ENCODE measurements at places on chromosomes 7 and 10.

DNA sequence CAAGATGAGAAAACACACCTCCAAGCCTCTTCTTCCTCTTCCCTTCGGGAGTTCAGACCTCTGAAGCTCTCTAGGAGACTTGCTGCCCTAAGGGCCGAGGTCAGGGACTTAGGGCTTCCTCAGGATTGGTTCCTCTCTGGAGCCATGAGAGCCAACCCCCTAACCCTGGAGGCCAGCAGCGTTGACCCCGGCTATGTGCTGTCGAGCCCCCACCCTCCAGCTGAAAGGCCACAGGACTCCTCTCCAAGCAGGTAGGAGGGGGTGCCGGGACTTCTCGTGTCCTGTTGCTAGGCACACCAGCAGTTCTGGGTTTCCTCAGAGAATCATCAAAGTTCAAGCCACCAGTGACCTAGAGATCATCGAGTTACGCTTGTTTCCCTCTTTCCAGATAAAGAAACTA is 87.4 kb downstream of the ARHGAP22 start:
- DNase-seq, result no peak

- DNase-seq, result no peak
Measured at GRCh38 chr10:60806921-60807320, 28.6 kb downstream of the CDK1 start.

- DNase-seq, result peak; percentile 20
Measured at GRCh38 chr7:138125598-138126111, 49.4 kb downstream of the AKR1D1 start.

GRCh38 chr10:122707535-122707934 is 7.9 kb upstream of the C10orf120 start:
- DNase-seq, result no peak

DNA sequence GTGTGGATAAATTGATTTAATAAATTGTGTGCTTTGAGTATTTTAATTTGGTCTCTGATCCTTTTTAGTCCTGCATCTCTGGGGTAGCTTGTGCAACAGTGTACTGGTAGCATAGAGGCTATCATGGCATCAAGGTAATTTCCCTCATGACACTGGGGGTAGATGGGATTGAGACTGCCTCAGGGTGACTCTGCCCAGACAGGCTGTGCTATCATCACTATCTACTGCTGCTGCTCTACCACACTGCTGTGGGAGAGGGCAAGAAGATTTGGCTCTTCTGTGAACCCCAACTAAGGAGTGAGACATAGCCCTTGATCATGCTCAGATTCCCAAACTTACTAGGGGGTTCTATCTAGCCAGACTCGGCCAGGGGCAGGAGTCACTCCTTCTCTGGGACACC is 43.6 kb upstream of the JAZF1 start:
- DNase-seq, result no peak

GRCh38 chr7:26237035-26237807 is 35.7 kb downstream of the CBX3 start:
- DNase-seq, result no peak

DNA sequence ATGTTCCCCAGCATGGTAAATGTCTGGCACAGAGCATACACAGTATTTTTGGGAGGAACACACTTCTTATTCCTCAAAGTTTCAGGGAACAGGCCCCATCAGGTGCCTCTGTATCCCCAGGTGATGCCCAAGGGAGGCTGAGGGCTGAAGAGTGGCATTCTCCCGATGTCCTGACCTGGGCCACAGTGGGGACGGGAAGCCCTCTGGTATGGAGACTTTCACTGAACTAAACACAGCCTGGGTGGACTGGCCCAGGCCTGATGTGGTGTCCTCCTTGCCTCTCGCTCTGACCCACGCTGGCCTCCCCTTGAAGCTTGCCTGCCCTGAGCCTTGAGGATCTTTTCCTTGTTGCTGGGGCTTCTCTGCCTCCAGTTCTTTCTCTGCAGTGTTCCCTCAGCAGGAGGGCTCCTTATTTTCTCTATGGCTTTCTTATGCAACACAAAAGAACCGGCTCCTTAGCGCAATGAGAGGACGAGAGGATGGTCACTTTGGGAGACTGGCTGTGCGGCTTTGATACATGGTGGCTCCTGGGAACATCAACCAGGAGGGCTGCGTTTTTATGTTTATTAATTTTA is 157.5 kb upstream of the TNS3 start:
- no peak for DNase-seq

GRCh38 chr7:7351832-7352231 is 169.5 kb downstream of the C1GALT1 start:
- DNase-seq, result no peak

DNA sequence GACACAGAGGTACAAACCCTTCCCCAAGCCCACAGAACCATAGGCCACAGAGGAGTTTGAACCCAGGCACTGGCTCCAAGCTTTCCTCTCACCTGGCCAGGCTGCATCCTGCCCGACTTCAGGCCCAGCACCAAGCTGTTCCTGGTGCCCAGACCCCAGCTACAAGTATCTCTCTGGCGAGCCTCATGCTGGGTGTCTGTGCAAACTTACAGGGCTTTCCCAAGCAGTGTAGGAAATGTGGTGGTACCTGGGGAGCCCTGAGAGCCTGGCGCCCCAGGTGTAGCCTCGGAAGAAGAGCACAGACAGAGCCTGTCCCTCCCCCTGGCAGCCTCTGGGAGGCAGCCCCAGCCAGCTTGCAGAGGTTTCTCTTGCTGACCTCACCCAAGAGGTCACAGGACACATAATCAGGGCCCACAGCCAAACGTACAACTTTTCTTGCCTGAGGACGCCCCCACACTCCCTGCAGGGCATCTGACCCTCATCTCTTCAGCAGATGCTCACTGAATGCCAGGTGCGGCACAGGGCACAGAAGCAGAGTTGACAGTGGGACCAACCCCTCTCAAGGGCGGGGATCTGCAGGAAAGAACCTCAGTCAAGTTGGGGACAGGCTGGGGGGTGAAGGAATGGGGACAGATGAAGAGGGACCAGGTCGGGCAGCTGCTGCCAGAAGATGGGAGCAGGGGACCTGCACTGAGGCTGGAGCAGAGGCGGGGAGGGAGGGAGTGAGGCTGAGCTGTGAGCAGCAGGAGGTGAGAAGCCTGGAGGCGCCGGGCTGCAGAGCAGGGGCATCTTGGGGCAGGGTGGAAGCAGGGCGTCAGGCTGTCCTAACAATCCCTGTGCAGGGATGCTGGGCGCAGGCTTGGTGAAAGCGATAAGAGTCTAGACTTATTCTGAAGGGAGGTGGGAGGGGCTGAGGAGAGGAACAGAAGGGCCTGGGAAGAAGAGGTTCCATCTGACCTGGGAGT is 16.3 kb upstream of the MYL7 start:
- no peak for DNase-seq

- no peak for DNase-seq
Measured at GRCh38 chr10:33382921-33383713, 48.6 kb upstream of the NRP1 start.

DNA sequence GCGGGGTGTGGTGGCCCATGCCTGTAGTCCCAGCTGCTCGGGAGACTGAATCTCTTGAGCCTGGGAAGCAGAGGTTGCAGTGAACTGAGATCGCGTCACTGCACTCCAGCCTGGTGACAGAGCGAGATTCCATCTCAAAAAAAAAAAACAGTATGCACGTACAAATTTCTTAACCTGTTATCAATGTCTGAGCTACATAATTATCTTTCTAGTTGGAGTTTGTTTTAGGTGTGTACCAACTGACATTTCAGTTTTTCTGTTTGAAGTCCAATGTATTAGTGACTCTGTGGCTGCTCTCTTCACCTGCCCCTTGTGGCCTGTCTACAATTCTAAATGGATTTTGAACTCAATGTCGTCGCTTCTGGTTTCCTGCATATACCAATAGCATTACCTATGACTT is 40.3 kb downstream of the CD36 start:
- DNase-seq, result no peak

- DNase-seq, result peak; percentile 61
Measured at GRCh38 chr10:127196282-127197153, at the start of gene INSYN2A. TSS of gene INSYN2A (minus strand) at chr10:127196591. CDS start at chr10:127176395, 20,196 bp downstream.

GRCh38 chr10:64765498-64765897 is 1244.3 kb downstream of the REEP3 start:
- DNase-seq, result no peak

- DNase-seq, result no peak
Measured at GRCh38 chr10:129771991-129772431, 192.1 kb downstream of the EBF3 start.

- peak; percentile 54 for DNase-seq
Measured at GRCh38 chr7:104848138-104848990, 165.6 kb upstream of the KMT2E start.

DNA sequence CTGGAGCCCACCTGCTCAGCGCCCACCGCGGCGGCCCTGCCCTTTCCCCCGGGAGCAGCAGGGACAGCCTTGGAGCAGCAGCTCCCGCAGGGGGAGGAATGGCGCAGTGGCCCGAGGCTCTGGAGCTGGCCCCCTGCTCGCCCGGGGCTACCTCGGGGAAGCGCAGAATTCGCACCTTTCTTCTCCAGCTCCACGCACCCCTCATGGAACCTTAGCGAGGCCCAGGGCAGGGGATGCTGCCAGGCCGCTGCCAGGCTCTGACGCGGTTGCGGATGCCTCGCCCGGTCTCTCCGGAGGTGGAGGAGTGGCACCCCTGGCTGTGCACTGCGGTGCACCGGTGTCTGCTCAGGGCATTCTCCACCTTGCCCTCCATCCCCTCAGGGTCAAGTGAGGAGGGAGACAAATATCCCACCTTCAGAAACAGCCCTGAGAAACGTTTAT is 84.9 kb upstream of the MKI67 start:
- DNase-seq, result no peak

GRCh38 chr7:41134300-41135255 is 568.3 kb downstream of the INHBA start:
- DNase-seq, result peak; percentile 16

DNA sequence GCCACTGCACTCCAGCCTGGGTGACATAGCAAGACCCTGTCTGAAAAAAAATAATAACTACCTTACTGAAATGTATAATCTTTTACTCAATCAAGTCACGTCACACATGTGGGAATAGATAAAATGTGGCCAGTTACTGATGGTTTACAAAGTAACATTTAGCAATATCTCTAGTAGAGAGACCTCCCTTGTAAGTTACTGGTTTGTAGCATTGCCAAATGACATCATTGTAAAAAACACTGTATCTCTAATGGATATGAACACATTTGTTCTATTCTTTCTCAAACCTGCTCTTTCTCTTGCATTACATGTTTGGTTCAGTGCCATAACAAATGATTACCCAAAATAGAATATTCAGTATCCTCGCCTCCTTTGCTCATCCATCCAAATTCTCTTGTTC is 18.8 kb downstream of the TET1 start:
- DNase-seq, result peak; percentile 57

- no peak for DNase-seq
Measured at GRCh38 chr10:71396711-71397295, at the start of gene CDH23. TSS of gene CDH23 (plus strand) at chr10:71396920. CDS start at chr10:71439832, 42,912 bp downstream.

GRCh38 chr10:88731296-88731695 is 25.2 kb downstream of the LIPK start:
- DNase-seq, result no peak

DNA sequence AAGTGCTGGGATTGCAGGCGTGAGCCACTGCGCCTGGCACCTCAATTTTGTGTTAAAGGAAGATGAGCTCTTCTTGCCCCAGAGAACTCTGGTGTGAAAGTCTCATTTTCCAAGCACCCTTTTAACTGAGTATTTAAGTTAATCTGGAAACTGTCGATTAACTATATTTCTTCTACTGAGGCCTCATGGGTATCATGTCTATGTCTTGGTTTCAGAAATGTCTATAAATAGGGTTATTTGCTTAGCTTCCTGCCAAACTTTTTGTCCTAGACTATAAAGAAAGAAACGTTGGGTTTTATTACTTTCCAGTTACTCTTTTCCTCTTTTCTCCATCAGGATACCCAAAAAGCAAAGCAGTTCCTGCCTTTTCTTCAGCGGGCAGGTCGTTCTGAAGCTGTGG is 102.4 kb downstream of the LRRC4 start:
- no peak for DNase-seq

GRCh38 chr7:96183163-96183670 is 138.7 kb downstream of the SLC25A13 start:
- DNase-seq, result no peak

GRCh38 chr10:133356549-133357284 is 1.1 kb downstream of the FUOM start:
- no peak for DNase-seq

DNA sequence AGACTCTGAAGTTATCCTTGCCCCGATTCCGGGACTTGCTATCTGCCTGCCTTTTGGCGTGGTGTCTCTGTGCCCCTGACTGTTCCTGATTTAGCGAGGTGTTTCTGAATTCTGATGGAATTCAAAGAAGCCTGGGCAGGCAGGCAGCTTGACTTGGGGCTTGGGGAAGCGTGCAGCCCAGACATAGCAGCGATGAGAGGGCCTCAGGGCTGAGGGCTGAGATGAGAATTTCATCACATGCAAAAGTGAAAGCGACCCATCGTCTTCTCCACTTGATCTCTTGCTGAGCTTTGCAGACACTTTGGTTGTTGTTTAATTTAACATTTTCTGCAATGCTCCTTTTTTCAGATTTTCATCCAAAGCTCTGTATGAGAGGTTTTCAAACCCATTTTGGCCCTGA is 57.8 kb downstream of the TCF7L2 start:
- peak; percentile 30 for DNase-seq

DNA sequence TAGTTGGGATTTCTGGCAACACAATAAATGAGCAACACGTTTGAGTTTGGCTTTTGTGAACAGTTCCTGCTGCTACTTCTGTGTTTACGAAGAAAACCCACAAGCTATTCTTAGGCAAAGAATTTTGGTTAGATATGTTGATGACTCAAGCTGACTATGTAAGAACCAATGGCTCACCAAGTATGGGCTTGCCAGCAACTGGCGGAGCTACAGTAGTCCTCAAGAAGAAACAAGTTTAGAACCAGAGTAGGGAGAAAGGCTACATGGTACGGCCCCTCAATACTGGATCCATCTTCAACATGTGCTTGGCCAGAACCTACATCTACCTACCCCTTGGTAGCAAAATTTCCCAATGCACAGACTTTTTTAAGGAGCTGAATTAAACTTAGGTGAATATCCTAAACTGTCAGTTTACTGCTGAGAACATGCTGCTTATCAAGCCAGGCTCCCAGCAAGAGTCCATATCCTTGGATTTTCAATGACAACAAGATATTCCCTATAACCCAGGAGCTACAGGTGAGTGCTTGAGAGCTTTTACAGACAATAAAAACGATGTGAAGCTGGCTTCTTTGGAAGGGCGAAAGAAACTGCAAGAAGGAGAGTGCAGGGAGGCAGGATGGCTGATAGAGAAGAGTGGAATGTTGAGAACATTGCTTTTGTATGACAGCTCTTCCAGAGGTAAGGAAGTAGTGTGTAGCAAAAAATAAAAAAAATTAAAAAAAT is 74.3 kb upstream of the ASAH2 start:
- DNase-seq, result peak; percentile 96

GRCh38 chr10:22723343-22723779 is 9.0 kb upstream of the PIP4K2A start:
- no peak for DNase-seq

- DNase-seq, result no peak
Measured at GRCh38 chr10:88980800-88981199, 9.8 kb upstream of the FAS start.
